ENCODE measurements at places on chromosomes 4 and X.

DNA sequence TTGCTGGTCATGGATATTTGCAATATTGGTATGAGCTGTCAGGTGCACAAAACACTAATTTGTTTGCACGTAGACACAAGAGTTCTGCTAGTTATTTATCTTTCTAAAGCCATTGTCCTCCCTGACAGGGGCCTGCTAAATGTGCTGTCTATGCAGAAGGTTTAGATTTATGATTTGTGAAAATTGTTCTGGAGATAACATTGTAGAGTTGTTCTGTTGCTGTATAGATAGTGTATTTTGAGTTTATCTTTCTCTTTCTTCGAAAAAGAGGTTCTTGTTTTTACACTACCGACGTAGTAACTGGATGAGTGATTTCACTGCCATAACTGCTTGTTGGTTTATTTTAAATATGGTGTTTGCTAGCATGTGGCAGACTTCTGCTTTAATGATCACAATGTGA, 28.5 kb upstream of the FGG start:
- no peaks in the 10 kb centered on the region for H3K4me1 ChIP-seq
- no peak for DNase-seq
- H3K27me3 ChIP-seq = peaks cover 11% of the 10 kb centered on the region
- no peak overlapping the region for H3K4me3 ChIP-seq

DNA sequence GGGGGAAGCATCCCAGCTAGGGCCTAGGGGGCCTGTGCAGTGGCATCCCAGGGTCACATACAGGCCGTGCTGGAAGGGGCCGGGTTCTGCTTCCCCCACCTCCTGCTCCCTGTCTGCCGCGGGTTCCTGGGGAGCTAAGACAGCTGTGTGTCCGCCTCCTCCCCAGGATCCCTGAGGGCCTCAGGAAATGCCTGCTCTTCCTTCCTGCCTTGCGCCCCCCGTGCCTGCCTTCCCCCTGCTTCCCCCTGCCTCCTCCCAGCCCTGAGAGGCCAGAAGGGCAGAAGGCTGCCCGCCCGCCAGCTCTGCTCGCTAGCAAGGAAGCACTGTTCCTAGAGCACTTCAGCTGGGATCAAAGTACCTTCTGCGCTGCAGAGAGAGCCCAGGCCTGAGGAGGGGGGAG, 2.9 kb upstream of the BGN start:
- H3K27ac ChIP-seq = no peak overlapping the region
- H3K36me3 ChIP-seq = no peaks in the 10 kb centered on the region
- H3K4me3 ChIP-seq = no peak overlapping the region
- no peaks in the 10 kb centered on the region for H3K4me1 ChIP-seq
- H3K27me3 ChIP-seq = no peaks in the 10 kb centered on the region

GRCh38 chr4:56511098-56511497, 5.5 kb downstream of the ARL9 start:
- no peak overlapping the region for H3K27ac ChIP-seq
- H3K4me3 ChIP-seq = no peak overlapping the region
- H3K4me1 ChIP-seq = peaks cover 6% of the 10 kb centered on the region
- peaks cover 16% of the 10 kb centered on the region for H3K27me3 ChIP-seq
- no peak for DNase-seq

DNA sequence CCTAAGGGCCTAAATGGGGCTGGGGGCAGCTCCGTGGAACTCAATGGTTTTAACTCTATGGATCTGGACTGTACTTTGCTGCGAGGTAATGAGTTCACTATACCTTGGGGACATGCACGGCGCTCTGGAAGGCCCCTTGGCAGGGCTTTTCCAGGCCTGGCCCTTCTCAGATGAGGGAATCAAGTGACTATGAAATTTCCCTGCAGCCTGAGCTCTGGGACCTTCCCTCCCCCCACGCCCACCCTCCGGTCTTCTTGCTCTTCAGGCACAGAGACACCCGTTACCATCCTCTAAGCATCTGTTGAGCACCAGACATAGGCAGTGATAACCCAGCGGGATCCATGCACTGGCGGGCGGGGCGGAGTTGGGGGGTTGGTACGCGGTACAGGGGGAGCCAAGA, 109.2 kb downstream of the PSAPL1 start:
- H3K27ac ChIP-seq = no peak overlapping the region
- H3K4me1 ChIP-seq = no peaks in the 10 kb centered on the region
- H3K36me3 ChIP-seq = no peaks in the 10 kb centered on the region
- no peak overlapping the region for H3K4me3 ChIP-seq

DNA sequence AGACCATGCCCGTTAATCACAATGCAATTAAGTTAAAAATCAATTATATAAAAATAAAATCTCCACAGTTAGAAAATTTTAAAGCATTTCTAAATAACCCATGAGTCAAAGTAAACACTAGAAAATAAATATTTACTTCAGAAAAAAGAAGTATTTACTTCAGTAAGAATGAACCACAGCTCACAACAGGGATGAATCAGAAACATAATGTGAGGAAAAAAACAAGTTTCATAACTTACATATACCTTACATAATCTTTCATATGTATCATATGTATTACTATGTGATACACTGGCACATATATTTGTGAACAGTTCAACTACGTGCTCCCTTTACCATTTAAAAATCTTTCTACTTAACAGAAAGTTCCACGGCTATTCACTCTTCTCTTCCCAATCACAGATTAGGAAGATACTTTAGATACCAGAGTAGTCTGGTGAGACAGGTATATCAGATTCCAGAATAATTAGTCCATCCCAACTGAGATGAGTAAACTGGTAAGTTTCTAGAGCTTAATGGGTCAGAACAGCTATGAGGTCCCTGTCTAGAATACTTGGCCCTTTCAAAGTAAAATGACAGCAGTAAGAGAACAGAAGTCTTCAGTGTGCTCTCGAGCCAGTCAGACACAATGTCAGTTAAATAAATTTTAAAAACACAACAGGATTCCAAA, 70.3 kb downstream of the SH3RF1 start:
- no peaks in the 10 kb centered on the region for H3K36me3 ChIP-seq
- no peaks in the 10 kb centered on the region for H3K4me1 ChIP-seq
- no peak for DNase-seq
- H3K4me3 ChIP-seq = no peak overlapping the region
- no peak overlapping the region for H3K27ac ChIP-seq

DNA sequence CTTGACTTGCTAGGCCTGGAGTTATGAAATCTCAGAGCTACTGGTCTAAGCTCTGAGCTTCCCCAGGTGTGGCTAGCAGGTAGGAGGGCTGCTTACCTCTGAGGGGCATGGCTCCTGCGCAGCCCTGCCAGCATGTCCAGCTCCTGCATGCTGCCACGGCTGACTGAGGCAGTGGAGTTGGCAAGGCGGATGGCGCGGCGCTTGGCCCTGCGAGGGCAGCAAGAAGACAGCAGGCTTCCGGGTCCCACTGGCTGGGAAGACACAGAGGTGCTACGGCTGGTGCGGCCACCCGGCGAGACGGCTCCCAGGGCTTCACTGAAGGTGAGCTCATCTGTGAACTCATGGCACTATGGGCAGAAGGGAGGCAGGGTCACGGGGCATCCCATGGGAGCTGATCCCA, 5.7 kb downstream of the KCND1 start:
- no peak overlapping the region for H3K27ac ChIP-seq
- H3K4me1 ChIP-seq = no peaks in the 10 kb centered on the region
- H3K4me3 ChIP-seq = no peak overlapping the region
- H3K27me3 ChIP-seq = no peaks in the 10 kb centered on the region

- no peak overlapping the region for H3K4me3 ChIP-seq
- H3K27me3 ChIP-seq = no peaks in the 10 kb centered on the region
- no peaks in the 10 kb centered on the region for H3K4me1 ChIP-seq
These were observed 104.6 kb downstream of the TMEM144 start for GRCh38 chr4:158314756-158315487.

- no peaks in the 10 kb centered on the region for H3K36me3 ChIP-seq
- H3K27me3 ChIP-seq = no peaks in the 10 kb centered on the region
- H3K4me3 ChIP-seq = no peak overlapping the region
- H3K27ac ChIP-seq = no peak overlapping the region
- no peaks in the 10 kb centered on the region for H3K4me1 ChIP-seq
These were observed 680.3 kb upstream of the DIAPH2 start for GRCh38 chrX:96004386-96004785.

DNA sequence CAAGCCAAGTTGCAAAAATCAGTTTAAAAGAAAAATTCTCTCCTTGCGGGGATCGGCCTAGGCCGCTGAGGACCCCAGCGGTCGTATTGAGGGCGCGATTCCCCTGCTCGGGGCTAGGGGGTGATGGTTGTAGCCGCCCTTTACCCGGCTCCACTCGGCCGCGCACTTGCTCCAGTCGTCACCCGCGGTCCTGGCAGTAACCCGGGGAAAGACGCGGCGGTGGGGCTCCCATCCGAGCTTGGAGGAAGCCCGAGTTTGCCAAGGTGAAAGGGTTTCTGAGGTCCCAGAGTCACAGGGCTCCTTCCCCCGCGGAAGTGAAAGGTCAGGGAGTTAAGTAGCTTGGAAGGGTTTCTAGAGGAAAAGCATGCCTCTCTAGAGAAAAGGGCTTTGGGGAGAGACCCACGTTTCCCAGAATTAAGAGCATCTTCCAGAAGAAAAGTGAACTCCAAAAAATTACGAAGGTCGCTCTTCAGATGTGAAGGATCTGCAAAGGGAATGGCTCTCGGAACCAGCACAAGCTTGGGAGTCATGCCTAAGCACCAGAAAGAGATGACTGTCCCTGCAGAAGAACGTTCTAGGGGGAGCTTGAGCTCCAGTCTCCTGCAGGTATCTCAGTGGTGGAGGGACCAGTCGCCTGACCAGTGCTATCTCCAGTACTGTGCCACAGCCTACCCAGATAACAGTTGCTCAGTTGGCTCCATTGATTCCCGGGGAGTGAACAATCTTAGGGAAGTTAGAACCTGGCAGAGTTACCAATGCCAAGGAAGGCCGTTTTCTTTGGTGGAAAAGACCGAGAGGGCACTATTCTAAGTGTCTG, 875 bp downstream of the LAP3 start:
- peaks cover 45% of the 10 kb centered on the region for H3K36me3 ChIP-seq
- H3K4me3 ChIP-seq = peak overlapping the region; percentile 94
- no peaks in the 10 kb centered on the region for H3K27me3 ChIP-seq

- H3K27ac ChIP-seq = no peak overlapping the region
- no peak overlapping the region for H3K4me3 ChIP-seq
- peaks cover 15% of the 10 kb centered on the region for H3K27me3 ChIP-seq
- DNase-seq = no peak
- no peaks in the 10 kb centered on the region for H3K36me3 ChIP-seq
- H3K4me1 ChIP-seq = peaks cover 3% of the 10 kb centered on the region
These were observed 101.8 kb downstream of the ANXA5 start for GRCh38 chr4:121594796-121595526.

DNA sequence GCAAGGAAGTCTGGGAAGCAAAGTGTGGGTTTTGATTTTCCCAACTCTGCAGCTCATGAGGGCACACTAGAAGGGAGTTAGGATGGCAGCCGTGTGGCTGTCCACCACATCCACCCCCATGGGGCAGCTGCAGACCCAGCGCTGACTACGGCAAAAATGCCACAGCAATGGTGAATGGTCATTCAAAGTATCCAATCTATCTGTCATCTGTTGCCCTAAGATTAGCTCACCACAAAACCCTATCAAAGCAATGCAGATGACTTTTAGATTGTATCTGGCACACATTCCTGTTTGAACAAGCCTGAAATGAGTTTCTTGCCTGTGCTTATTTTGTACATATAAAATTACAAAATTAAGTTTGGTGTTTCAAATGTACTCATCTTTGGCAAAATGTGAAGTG, 29.7 kb upstream of the HPSE start:
- no peak for DNase-seq
- peaks cover 3% of the 10 kb centered on the region for H3K27me3 ChIP-seq
- H3K36me3 ChIP-seq = no peaks in the 10 kb centered on the region
- H3K4me3 ChIP-seq = no peak overlapping the region

DNA sequence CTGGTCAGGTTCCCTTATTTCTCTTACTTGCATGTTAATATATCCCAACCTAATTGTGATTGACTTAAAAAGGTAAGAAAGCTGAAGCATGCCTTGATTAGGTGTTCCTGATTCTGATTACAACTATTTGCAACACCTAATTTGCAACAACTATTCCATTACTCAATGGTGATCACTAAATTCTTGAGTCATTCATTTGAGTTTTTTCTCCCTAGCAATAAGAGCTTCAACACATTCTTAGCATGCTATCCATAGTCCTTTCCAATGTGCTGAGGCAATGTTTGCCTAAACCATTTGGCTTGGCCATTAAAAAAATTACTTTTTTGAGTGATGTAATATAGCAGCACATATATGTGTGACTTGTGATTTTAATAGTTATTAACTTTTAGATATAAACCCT, 851.4 kb downstream of the TRAM1L1 start:
- H3K4me1 ChIP-seq = no peaks in the 10 kb centered on the region
- H3K27ac ChIP-seq = no peak overlapping the region
- DNase-seq = no peak
- H3K36me3 ChIP-seq = no peaks in the 10 kb centered on the region

DNA sequence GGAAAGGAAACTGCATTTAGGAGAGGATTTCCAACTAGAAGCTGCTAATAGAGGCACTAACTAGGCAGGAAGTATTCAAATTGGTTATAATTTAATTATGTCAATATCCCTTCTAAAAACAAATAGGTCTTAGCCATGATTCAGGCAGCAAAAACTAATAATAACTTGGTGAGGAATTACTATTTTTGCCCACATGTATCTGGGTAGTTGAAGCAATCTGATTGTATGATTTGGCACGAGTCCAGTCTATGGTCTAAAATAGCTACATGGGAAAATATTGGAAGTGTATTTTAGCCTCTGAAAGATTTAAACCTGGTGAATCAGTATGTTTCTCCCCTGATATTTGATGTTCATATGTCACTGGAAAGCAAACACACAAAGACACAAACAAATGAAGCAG, 62.2 kb downstream of the MFAP3L start:
- H3K27me3 ChIP-seq = peaks cover 3% of the 10 kb centered on the region
- no peak overlapping the region for H3K4me3 ChIP-seq
- H3K27ac ChIP-seq = no peak overlapping the region
- no peak for DNase-seq
- no peaks in the 10 kb centered on the region for H3K36me3 ChIP-seq
- H3K4me1 ChIP-seq = no peaks in the 10 kb centered on the region

GRCh38 chr4:113212613-113213012, 163.2 kb downstream of the ANK2 start:
- H3K36me3 ChIP-seq = no peaks in the 10 kb centered on the region
- H3K27me3 ChIP-seq = no peaks in the 10 kb centered on the region
- no peak overlapping the region for H3K4me3 ChIP-seq
- H3K4me1 ChIP-seq = no peaks in the 10 kb centered on the region
- H3K27ac ChIP-seq = no peak overlapping the region
- no peak for DNase-seq

- no peak overlapping the region for H3K27ac ChIP-seq
- no peaks in the 10 kb centered on the region for H3K4me1 ChIP-seq
- H3K4me3 ChIP-seq = no peak overlapping the region
- H3K36me3 ChIP-seq = peaks cover 12% of the 10 kb centered on the region
- no peak for DNase-seq
These were observed 122.2 kb downstream of the UBE2K start for GRCh38 chr4:39820186-39820585.
